ENCODE measurements at places on chromosomes 2 and 18. TPM values are rescaled to one million over a fixed set of nuclear protein-coding genes. Genes with fewer than 3 reads are reported as not detected.

GRCh38 chr2:190805843-190806242, 74.8 kb upstream of the GLS start:
- no peaks in the 10 kb centered on the region for H3K27me3 ChIP-seq
- DNase-seq, result no peak
- no peaks in the 10 kb centered on the region for H3K4me1 ChIP-seq
- H3K4me3 ChIP-seq, result no peak overlapping the region

The SP140L gene
- total RNA-seq, result 4.0 TPM

DNA sequence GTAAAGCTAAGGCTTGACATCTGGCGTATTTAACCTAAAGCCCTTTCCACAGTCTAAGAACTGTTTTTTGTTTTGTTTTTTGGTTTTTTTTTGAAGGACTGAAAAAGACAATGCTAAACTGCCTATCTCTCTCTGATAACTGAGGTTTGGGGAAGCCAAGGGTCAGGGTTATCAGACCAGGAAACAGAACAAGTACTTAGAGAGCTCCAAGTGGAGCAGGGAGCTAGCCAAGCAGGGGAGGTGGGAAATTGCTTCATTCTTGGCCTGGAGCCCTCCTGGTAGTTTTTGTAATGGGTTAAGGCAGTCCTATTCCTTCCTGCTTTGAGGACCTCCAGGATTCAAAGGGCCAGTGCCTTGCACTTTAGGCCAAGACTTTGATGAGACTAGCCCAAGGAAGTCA, 154.3 kb upstream of the LTBP1 start:
- no peak for DNase-seq
- no peaks in the 10 kb centered on the region for H3K4me1 ChIP-seq
- H3K27ac ChIP-seq, result no peak overlapping the region
- H3K4me3 ChIP-seq, result no peak overlapping the region
- H3K27me3 ChIP-seq, result no peaks in the 10 kb centered on the region
- no peaks in the 10 kb centered on the region for H3K36me3 ChIP-seq

The C2orf78 gene
- total RNA-seq, result not detected

- DNase-seq, result no peak
- no peaks in the 10 kb centered on the region for H3K36me3 ChIP-seq
- peak overlapping the region; percentile 12 for H3K27ac ChIP-seq
- no peak overlapping the region for H3K4me3 ChIP-seq
- H3K4me1 ChIP-seq, result no peaks in the 10 kb centered on the region
These were observed 49.2 kb downstream of the CRIM1 start for GRCh38 chr2:36404754-36405153.

DNA sequence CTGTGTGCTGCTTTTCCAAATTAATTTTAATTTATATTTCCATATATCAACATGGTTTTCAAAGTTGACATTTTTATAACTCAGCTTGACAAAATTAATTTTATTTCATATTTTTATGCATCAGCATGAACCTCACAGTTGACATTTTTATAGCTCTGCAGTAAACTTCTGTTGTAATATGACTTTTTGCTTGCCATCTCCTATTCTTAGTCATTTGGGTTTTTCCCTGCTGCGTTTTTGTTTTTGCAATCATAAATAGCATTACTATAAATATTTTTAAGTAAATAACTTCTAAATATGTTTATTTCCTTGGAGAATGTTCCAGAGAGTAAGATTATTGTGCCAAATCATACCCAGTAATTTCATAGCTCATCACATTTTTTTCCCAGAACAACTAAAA, 21.0 kb upstream of the L3MBTL4 start:
- DNase-seq, result no peak
- no peak overlapping the region for H3K4me3 ChIP-seq
- H3K36me3 ChIP-seq, result no peaks in the 10 kb centered on the region
- H3K27me3 ChIP-seq, result no peaks in the 10 kb centered on the region
- no peak overlapping the region for H3K27ac ChIP-seq

- H3K27ac ChIP-seq, result no peak within 1 kb of the TSS
- no peaks in the 10 kb centered on the region for H3K36me3 ChIP-seq
- H3K4me3 ChIP-seq, result no peak within 1 kb of the TSS
- H3K4me1 ChIP-seq, result no peaks in the 10 kb centered on the region
- DNase-seq, result no peak
- no peaks in the 10 kb centered on the region for H3K27me3 ChIP-seq
These were observed at the start of gene ATP6V1B1 for GRCh38 chr2:70935468-70936164. TSS of gene ATP6V1B1 (plus strand) at chr2:70935900. CDS start at chr2:70935955, 55 bp downstream.
